ENCODE measurements at places on chromosomes 1 and 21.
A peak's percentile ranks its signal among the peaks of the same experiment; 100 is the strongest.

DNA sequence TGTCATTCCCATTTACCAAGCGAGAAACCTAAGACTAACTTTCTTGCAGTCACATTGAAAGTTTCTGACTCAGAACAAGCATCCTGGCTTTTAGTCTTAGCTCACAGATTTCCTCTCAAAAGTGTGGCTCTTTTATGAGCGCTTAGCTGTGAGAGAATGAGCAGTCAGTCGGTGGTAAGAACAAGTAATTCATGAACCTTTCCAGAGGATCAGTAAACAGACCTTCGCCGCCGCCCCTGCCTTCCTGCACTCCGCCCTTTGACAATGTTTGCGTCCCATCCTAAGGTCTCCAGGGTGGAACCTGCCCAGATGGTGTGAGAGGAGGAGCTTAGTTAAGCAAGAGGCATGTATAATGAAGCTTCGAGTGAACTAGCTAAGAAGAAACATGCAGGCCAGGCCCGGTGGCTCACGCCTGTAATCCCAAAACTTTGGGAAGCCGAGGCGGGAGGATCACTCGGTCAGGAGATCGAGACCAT, 142.4 kb downstream of the GLUL start:
- DNase-seq, result no peak

DNA sequence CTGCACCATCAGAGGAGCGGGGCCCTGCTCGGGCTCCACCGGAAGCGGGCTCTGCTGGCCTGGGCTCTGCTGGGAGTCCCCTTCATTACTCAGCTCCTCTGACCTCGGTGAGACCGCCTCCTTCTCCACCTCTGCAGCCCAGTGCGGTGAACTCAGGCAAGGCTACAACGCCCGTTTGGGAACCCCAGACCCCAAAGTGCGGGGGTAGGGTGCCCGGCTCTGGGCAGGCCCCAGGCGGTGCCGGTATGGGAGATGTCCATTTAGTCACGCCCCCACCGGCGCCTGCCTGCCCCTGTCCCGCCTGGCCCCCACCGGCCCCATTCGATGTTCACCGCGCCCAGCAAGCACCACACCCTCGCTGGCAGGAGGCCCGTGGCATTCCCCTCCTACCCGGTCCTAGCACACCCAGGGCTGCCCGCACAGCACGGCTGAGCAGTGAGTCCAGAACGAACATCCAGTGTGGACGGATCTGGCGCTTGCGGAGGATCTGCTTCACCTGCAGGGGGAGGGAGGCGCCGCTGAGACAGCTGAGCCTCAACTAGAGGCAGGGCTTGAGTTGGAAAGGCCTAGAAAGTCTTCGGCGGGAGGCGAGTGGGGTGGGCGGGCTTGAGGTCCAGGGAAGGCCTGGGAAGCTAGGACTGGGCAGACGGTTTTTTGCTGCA, 10.0 kb downstream of the MAP3K6 start:
- DNase-seq, result no peak

GRCh38 chr1:39395357-39395831, 96.0 kb upstream of the BMP8A start:
- peak; percentile 84 for DNase-seq

DNA sequence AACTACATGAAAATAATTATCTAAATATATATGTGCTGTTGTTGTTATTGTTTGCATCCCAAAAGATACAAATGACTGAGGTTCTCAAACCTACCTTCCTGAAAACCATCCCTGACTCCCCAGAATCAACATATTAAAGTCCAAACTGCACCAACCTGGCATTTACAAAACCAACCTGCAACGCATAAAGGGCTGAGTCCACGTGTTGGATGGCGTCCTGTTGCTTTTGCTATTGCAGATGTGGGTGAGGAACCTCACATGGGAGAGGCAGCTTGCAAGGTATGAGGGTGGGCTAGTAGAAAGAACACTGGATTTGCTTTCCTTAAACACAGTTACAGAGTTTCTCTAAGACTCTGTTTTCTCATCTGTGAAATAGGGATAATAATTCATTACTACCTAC, 1.5 kb upstream of the C8B start:
- no peak for DNase-seq

- DNase-seq, result peak; percentile 23
Observed at GRCh38 chr1:157137046-157137407, 1.2 kb downstream of the ETV3 start.

Data from RPMI7951 (cell line).